ENCODE measurements at places on chromosomes 1 and 21.

- no peak for DNase-seq
- peaks cover 13% of the 10 kb centered on the region for H3K27me3 ChIP-seq
- no peak overlapping the region for H3K4me3 ChIP-seq
- H3K36me3 ChIP-seq: no peaks in the 10 kb centered on the region
These were observed 93.1 kb upstream of the HAO2 start for GRCh38 chr1:119275145-119276134.

GRCh38 chr21:38817371-38818324 is 11.9 kb downstream of the ETS2 start:
- DNase-seq: no peak
- H3K4me1 ChIP-seq: peaks cover 8% of the 10 kb centered on the region
- H3K4me3 ChIP-seq: no peak overlapping the region
- no peaks in the 10 kb centered on the region for H3K27me3 ChIP-seq
- H3K27ac ChIP-seq: no peak overlapping the region

DNA sequence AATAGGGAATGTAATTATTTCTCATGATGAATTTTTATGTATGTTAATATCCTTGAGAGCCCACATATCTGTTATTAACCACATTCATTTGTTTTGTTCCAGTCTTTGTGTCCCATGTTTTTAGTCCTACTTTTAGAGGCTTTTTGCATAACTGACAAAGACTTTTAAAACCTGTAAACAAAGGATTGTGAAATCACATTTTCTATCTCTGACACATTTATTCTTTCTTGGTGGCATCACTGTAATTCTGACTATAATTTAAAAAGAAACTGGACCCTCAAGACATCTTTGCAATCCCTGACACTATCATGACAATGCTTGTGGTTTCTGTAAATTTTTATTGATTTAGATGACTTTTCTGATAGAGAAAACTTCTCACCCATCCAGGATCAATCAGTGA is 313.1 kb downstream of the SIPA1L2 start:
- no peak for DNase-seq
- no peak overlapping the region for H3K4me3 ChIP-seq
- no peaks in the 10 kb centered on the region for H3K36me3 ChIP-seq
- H3K27me3 ChIP-seq: no peaks in the 10 kb centered on the region
- H3K27ac ChIP-seq: no peak overlapping the region
- no peaks in the 10 kb centered on the region for H3K4me1 ChIP-seq

GRCh38 chr21:29082046-29082815 is 8.8 kb upstream of the CCT8 start:
- H3K36me3 ChIP-seq: no peaks in the 10 kb centered on the region
- no peaks in the 10 kb centered on the region for H3K27me3 ChIP-seq

GRCh38 chr21:32826329-32827167 is 55.0 kb upstream of the PAXBP1 start:
- H3K4me3 ChIP-seq: no peak overlapping the region
- H3K36me3 ChIP-seq: no peaks in the 10 kb centered on the region
- no peaks in the 10 kb centered on the region for H3K27me3 ChIP-seq
- no peak overlapping the region for H3K27ac ChIP-seq

DNA sequence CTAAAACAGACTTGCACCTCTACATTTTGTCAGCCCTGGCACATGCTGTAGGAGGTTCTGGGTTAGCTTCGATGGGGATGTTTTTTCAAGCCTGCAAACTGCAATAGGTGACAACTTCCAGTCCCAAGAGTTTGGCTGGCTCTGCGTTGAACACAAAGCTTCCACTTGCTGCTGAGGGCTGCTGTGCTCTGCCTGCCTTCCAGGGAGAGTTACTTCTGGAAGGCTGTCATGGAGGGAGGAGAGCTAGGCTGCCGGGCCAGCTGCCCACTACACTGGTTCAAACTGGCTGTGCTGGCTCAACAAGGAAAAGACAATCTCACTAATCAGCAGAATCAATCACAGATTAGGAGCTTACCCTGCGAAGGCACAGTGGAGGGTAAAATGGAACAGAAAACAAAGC is 46.7 kb upstream of the PPP2R5A start:
- no peak for DNase-seq
- no peaks in the 10 kb centered on the region for H3K36me3 ChIP-seq
- H3K4me3 ChIP-seq: no peak overlapping the region
- H3K27me3 ChIP-seq: no peaks in the 10 kb centered on the region
- H3K27ac ChIP-seq: no peak overlapping the region

Data from central memory CD8-positive, alpha-beta T cell (primary cell).